NCI-H1694 (cell line): ENCODE measurements at places on chromosomes 7 and 10.

- no peak for DNase-seq
These were observed 19.6 kb upstream of the NFKB2 start for GRCh38 chr10:102375867-102376266.

DNA sequence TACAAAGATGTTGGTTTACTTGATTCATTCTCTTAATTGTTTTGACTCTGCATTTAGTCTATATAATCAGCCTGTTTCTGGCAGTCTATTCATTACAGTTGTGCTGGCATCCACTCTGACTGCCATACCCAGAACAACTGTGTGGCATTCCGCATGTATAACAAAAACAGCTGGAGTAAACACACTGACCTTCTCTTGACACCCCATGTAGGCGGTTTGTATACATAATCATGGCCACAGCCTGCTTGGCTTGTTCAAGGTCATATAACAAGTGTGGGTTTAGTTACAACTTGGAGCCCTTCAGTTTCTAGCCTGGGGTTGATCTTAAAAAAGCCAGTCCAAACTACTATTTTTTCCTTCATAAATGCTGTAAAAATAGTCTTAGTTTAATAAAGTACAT, 70.9 kb downstream of the MBL2 start:
- no peak for DNase-seq

GRCh38 chr7:142231716-142232115, 26.1 kb downstream of the PRSS58 start:
- DNase-seq = no peak

DNA sequence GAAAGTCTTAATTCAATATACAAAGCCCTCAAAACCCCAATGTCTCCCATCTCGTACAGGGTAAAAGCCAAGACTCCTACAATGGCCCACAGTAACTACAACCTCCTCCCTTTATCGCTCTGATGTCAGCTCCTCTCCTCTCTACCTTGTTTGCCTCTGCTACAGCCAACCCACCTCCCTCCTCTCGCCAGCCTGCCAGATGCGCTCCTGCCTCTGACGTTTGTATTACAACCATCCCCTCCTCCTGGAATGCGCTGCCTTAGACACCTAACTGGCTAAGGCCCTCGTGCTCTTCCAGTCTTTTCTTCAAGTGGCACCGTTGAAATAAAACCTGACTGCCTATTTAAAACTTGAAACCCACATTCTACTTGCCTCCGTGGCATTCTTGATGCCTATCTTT, 115.3 kb upstream of the MYO3A start:
- DNase-seq = no peak

DNA sequence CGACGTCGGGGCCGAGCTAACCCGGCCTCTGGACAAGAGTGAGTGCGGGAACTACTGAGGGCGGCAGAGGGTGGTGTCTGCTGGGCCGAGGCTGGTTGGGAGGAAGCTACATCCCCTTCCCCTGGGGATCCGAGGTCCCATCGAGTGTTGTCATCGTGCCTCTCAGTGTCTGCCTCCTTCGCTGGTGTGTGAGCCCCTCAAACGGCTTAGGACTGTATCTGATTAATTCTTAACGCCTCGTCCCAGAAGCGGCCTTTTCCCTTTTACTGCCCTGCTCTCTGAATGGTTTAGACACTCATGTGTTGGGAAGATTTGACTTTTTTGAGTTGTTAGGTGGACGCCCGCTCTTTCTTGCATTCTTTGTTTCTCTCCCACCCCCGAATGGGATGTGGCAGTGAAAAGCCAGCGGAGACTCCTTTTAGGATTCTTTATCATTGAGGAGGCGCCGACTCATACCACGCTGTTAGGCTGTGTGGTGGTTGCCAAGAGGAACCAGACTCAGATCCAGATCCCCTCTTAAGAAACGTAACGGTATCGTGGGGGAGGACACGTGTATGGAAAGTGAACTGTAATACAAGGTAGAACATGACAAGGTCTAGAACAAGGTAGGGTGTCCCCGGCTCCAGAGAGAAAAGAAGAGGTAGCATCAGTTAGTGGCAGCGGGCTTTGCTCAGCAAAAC, 631 bp downstream of the SUPV3L1 start:
- DNase-seq = no peak

GRCh38 chr10:1375346-1376170, 319.4 kb downstream of the WDR37 start:
- no peak for DNase-seq

DNA sequence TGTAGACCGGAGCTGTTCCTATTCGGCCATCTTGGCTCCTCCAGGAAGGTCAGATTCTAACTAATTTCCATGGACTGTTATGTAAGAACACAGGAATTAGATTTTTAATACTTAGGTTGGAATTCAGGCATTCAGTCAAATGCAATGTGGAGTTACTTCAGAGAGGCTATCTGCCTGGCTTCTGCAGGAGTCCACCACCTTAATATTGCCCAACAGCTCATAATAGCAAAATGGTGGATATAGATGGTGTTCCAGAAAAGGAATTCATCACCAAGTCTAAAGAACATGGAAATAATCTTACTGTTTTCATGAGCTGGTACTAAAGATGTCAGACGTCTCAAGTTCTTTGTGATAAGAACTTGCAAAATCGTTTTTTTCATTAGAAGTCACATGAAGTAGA, 39.5 kb downstream of the CRHR2 start:
- no peak for DNase-seq

DNA sequence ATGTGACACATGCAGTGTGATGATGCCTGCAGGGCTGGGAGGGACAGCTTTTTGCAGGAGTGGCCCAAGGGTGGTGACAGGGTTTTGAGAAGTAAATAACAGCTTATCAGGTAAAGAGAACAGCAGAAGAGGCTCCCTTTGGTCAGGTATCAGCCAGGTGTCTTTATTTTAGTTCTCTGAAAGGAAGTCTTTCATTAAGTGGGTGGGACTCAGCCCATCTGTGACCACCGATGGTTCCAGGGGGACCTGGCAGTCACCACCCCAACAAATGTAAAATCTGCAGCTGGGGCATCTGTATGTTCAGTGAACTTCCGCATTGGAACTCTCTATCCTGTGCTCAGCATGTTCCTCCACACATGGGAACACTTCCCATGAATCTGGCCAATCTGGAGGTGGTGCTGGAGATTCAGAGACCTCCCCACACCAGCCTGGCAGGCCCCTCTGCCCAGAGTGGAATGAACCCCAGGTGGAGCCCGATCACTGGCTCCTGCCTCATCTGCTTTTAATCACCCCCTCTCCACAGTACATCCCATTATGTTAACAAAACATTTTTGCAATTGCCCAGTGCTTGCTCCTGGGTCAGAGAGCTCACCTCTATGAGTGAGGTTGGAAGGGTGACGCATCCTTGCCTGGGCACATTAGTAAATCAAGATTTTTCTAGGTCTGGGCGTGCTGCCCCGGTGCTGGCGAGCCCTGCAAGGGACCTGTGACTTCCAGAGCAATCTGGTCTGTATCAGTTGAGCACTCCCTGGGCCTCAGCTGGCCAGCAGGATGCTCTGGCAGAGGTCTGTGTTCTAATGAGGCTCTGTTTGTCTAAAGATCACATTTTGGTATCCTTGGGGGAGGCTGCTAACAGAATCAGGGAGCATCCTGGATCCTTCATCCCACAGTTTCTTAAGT, 140.4 kb upstream of the GDF10 start:
- DNase-seq = no peak

GRCh38 chr7:82704121-82704520, 260.5 kb upstream of the CACNA2D1 start:
- peak; percentile 44 for DNase-seq

DNA sequence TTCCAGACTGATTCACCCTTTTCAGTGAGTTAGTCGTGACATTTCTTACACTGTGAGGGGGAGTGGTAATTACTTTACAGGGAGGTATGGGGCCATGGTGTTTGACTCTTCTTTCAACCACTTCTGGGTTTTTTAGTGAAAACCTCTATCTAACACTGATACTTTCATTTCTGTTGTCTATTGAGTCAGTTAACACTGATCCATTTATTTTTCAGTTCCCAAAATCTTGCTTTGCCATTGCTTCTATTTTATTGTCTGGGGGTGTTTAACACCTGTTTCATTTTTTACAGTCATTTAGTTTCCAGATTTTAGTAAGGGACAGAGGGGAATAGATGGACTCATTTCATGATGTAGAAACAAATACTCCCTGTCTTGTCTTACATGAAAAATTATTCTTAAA, 61.5 kb downstream of the HELLS start:
- DNase-seq = no peak
